ENCODE measurements at places on chromosomes 1 and 21.
A peak's percentile ranks its signal among the peaks of the same experiment; 100 is the strongest.

DNA sequence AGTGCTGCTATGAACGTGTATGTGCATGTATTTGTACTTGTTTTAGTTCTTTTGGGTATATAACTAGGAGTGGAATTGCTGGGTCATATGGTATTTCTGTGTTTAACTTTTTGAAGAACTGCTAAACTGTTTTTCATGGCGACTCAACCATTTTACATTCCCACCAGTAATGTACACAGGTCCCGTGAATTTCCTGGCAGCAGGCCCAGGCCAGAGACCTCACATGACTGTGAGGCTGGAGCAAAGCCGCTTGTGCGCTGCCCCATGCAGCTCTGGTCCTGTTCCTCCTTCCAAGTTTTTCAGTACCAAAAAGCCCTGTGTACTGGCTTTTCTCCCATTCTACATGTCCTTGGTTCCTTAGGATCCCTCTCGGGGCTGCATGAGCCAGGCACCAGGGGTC lies 29.6 kb downstream of the ACOT11 start:
- peak; percentile 70 for DNase-seq

DNA sequence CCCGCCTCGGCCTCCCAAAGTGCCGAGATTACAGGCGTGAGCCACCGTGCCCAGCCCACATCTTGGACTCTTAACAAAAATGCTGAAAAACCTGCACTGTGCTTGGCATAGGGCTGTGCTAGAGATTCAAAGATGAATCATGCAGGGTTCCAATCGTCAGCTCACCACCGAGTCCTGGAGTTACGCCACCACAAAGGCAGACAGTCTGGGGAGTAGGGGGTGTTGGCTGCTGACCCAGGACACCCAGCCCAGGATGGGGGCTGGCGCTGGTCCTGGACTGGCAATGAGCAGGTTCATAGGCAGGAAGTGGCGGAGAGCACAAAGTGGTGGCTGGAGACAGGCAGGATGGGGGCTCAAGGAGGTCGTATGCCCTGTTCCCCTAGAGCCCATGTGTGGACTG lies 16.0 kb downstream of the PSRC1 start:
- no peak for DNase-seq

DNA sequence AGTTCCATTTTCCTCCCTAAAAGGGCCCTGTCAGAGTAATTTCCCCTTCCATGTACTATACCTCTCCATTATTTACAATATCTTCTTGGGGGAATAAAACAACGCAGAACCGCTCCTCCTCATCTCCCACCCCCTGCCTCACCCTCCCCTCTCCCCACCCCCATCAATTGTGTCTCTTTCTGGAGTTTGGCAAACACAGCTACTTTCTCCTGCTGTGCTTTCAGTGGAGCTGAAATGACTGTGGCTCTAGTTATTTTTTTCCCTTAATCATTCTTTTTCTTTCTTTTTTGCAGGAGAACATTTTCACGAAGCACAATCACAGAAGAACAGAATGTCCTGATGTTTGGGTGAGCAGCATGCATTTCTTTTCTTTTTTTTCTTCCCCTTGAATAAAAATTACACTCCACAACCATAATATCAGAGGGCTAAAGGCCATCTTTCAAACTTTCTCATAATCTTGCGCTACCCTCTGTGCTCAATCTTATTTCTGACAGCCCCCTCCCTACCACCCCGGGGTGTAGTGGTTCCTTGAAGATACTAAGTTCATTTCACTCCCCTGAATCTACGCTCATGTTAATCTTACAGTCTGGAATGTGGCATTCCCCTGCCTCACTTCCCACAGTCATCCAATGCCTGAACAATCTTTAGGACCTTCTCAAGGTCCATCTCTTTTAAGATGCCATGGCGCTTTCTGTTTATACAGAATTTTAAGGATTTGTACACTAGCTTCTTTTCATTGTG lies 8.8 kb upstream of the PLXNA2 start:
- DNase-seq: no peak

DNA sequence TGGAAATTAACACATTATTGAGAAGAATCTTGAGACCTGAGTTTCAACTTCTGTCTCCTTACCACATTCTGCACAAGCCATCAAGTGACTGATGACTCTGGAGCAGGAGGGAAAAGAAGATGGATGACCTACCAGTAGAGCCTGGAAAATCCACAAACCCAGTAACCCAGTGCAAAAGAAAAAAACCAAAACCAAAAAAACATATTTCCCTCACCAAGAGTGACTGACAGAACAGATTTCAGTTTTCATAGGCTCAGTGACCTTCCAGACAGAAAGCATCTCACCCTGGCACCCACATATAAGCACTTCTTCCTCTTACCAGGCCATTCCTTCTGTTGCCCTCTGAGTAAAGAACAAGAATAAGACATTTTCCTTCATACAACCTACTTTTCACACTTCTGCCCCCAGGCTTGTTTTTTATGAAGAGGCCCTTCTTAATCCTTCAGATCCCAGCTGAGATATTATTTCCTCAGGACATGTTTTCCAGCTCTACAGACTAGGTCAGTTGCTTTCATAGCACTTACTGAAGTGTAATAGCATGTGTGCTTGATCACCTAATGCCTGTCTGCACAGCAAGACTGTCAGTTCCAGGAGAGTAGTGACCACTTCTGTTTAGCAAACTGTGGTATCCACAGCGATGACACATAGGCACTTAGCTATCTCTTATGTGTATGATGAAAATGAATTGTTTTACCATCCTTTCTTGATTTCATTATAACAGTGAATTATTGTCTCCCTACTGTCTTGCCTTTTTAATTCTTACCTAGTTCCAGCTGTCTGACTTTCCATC lies 4.0 kb downstream of the TSACC start:
- no peak for DNase-seq

GRCh38 chr1:12005488-12006166 lies 13.7 kb upstream of the MIIP start:
- no peak for DNase-seq

- DNase-seq: no peak
Observed at GRCh38 chr1:230563591-230563990, 78.7 kb upstream of the COG2 start.

- DNase-seq: no peak
Observed at GRCh38 chr1:52127181-52128180, 14.4 kb upstream of the ZFYVE9 start.

DNA sequence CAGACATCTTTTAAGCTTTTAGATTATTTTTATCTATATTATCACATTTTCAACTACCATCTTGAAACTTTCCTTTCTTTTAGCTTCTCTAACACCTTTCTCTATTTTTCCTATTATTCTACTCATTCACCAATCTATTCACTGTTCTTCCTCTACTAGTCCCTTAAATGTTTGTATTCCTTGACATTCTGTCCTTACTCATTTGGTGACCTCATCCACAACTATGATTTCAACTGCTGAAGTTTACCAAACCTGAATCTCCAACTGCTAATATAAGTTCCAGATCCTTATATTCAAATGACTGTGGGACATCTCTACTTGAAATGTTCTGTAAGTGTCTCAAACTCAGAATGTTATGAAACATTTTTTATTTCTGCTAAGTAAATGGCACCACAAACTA lies 49.2 kb downstream of the TUT4 start:
- no peak for DNase-seq

Data from tibial nerve (tissue), 4 donors.